Cortex of kidney (tissue), 1 donor: ENCODE measurements at places on chromosomes 7 and 10.

DNA sequence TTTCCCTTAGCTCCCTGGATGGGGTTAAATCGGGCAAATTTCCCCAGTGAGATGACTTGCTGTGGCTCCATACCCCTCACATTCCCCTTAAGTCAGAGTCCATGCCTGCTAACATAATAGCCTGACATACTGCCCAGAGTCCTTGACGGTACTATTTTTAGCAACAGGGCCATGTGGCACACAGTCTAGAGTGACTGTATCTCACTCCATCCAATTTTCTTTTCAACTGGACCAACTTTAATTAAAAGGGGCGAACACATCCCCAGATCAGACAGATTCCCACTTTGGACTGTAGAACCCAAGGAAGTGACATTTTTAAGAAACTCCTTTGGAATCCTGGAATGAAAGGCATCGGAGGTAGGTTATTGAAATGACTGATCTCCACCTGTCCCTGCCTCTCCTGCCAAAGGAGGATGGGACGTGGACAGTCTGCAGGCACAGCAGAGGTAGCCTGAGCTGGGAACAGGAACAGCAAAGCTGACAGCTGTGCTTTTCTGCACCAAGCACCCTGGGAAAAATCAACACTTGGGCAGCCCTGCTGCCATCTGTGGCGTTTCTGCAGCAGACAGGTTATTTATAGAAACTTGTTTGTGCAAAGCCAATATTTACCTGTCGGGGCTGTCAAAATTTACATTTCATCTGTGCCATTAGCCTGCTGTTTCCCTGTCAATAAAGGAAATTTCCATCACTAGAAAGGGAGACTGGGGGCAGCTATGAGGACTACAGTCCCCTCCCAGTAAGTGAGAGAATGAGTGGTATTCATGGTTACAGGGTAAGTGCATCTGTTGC lies 221.5 kb upstream of the AOAH start:
- DNase-seq = no peak

DNA sequence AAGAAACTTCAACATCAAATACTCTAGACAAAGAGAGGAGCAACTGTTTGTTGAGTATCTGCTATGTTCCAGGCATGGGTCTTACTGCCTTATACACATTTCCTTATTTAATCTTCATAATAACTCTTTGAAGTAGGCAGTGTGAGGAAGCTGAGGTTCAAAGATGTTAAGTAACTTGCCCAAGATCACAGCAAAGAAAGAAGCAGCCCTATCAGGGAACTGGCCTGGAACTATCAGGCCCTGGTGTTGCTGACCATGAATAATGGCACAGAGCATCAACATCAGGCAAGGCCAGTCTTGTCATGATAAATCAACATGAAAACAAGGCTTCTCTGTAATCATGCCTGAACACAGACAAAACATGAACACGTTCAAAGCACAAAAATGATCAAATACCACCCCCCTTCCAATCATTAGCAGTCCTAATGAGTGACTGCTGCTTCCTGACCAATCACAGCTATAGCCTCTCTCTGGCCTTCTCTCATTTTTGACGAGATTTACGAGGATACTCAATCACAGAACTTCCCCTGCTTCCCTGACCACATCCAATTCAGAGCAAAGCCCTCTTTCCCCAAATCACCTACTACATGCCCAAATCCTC lies 2.3 kb downstream of the GSDME start:
- no peak for DNase-seq

DNA sequence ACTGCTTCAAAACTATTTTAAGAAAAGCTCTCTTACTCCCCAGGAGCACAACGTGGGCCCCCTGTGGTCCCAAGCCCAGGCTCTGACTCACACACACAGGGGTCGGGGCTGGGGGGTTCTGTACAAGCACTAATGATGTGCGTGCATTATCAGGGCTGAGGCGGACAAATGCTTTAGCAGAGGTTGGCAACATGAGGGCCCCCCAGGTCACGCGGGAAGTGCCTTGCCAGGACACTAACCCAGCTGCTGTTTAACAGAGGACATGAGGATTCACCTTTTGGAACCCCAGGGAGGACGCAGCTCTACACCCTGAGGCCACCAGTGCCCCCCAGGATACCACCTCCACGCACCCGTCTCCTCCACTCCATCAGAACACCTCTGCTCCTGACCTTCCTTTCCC lies 342.8 kb downstream of the DNAJB6 start:
- no peak for DNase-seq

- no peak for DNase-seq
These were observed 552 bp upstream of the ZNF365 start for GRCh38 chr10:62373639-62373994.

DNA sequence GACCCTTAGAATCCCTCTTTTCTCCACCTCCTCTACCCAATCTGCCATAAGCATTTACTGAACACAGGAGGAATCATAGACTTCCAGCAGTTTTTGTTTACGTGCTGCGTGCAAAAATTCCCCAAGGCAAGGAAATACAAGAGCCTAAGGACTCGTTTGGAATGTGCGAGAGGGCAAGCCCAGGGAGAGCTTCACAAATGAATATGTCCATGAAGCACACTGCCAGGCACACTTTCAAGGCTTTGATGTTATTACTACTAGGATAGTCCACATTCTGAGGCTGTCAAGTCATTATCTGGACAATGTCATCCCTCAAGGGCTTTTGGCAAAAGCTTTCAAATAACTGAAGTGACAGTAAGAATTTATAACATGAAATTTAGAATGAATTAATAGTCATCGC lies 214.7 kb upstream of the TBX20 start:
- no peak for DNase-seq

DNA sequence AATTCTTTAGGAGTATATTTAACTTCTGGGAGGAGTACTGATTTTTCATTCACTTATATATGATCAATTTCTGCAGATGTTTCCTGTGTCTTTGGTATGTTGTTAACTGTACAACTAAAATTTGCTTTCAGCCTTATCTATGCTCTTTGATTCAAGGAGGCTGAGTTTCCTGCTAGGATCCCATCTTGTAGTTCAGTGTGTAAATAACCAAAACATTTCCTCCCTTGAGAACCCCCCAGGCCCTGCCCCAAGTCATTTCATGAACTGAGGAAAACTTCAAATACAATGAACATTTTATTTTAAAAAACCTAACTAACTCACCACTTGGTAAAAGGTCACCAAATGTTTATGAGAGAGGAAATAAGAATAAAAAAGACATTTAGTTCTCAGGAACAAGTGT lies 55.5 kb downstream of the VWA2 start:
- DNase-seq = no peak

- no peak for DNase-seq
These were observed 234.3 kb downstream of the COBL start for GRCh38 chr7:51082096-51082840.

- no peak for DNase-seq
These were observed 115.8 kb downstream of the THSD7A start for GRCh38 chr7:11716185-11716584.

DNA sequence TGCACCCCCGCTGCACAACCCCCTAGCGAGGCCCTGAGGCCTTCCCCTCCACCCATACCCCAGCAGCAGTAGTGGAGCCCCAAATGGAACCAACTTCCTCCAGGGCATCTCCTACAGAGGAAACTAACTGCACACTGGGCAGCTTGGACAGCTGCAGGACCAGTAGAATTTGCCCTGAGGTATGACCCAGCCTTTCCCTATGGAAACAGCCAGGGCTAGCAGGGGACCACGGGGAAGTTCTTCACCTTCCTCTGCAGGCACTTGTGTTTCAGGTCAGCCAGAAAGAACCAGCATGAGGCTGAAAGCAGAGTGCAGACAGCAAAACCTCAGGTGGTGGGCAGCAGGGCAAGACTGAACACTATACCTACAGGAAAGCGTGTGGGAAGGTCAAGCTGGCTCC lies 5.7 kb upstream of the EEPD1 start:
- DNase-seq = no peak

GRCh38 chr7:79284211-79284610 lies 169.3 kb downstream of the MAGI2 start:
- no peak for DNase-seq

GRCh38 chr7:15507171-15507570 lies 54.6 kb downstream of the AGMO start:
- DNase-seq = no peak

- DNase-seq = no peak
These were observed 71.7 kb upstream of the TPK1 start for GRCh38 chr7:144907577-144907976.

GRCh38 chr10:82529062-82529461 lies 654.1 kb downstream of the NRG3 start:
- DNase-seq = no peak

DNA sequence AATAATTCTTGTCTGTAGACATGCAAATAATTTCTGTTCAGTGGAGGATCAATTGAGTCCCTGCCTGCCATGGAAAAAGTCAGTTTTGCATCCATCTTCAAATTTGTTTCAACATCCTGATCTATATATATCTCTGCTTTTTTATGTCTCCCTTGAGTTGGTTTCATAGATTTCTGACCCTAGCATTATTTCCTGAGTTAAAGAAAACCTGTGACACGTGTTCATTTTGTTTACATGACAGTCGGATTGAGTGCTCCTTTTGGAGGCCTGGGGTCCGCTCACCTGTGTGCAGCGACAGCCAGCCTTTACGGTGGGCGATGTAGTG lies 674 bp downstream of the MRPS24 start:
- no peak for DNase-seq

- no peak for DNase-seq
These were observed 5.1 kb downstream of the AKR1B15 start for GRCh38 chr7:134553976-134554375.

DNA sequence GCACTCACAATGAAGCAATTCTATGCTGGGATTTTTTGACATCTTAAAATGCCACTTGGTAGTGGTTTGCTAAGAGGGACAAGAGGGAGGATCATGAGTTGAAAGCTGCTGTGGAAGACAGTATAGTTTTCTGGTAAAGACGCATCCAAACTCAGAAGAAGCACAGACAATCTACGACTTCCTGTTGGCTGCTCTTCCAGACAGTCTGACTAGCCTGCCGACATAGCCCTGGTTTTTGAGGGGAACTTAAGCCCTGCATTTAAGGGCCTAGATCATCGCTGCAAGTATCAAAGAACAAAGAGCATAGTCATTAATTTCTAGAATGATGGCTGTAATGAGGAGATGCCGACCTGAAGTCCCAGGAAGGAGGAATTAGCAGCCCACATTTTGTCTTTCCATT lies 99.9 kb upstream of the IKZF1 start:
- no peak for DNase-seq

DNA sequence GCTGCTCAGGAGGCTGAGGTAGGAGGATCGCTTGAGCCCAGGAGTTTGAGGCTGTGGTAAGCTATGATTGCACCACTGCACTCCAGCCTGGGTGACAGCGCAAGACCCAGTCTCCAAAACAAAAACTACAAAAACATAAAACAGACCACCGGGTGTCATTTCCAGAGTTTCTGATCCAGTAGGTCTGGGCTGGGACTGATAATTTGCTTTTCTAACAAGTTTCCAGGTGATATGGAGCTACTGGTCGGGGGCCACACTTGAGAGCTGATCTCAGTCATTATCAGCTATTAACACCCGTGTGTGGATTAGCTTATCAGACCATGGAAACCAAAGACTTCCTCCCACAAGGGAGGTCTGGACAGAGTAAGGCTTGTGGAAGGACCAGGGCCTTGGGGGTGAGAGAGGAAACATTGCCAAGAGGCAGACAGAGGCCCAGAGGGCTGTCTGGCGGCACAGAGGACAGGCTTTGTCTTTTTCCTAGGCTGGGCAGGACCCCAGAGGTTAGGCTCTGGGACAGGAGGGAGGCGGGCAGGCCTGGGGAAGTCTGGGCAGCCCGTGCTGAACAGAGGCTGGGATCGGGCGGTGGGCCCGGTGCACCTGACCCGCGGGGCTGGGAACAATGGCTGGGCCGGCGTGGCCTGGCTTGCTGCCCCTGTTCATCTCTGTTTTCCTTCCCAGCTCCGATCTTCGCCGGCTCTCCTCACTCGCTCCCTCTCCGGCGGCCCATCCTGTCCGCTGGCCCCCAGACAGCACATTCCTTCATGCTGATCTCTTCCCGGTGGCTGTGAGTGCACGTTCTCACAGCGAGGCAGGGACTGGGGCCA lies 25.2 kb downstream of the TMEM270 start:
- no peak for DNase-seq

GRCh38 chr10:22648547-22648961 lies 65.8 kb downstream of the PIP4K2A start:
- DNase-seq = no peak

DNA sequence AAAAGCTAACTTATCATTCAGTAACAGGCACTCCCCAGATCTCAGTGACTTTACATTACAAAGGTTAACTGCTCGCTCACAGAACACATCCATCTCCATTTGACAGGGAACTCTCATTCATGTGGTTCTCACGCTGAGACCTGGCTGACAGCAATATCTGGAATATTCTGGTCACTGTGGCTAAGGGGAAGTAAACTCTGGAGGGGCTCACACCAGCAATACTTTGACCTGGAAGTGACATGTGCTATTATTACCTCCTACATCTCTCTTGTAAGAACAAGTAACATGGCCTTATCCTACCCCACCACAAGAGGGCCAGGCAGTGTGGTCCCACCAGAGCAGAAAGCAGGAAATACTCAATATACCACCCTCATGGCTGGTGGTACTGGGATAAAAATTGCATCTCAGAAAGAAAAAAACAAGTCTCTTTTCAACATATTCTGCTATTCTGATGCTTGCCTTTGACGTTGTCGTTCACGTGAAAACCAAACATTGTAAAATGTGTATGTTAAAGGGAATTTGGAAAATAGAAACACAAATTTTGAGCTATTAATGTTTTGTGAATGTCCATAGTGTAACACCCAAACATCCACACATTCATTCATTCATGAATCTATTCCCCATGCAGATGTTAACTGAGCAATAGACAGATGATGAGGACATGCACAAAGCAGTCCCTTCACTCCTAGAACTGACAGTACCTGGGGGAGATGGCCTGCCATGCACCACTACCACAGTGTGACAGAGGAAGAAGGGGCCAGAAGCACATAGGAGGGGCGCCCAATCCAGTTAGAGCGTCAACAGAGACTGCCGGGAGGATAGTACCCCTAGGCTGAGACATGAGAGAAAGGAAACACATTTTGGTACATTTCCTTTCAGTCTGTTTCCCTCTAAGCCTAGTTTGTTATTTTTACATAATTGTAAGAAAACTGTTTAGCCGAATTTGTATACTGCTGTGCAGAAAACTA lies 166.0 kb upstream of the SP4 start:
- no peak for DNase-seq

- DNase-seq = no peak
These were observed 255.6 kb upstream of the BMPER start for GRCh38 chr7:33649476-33650441.

DNA sequence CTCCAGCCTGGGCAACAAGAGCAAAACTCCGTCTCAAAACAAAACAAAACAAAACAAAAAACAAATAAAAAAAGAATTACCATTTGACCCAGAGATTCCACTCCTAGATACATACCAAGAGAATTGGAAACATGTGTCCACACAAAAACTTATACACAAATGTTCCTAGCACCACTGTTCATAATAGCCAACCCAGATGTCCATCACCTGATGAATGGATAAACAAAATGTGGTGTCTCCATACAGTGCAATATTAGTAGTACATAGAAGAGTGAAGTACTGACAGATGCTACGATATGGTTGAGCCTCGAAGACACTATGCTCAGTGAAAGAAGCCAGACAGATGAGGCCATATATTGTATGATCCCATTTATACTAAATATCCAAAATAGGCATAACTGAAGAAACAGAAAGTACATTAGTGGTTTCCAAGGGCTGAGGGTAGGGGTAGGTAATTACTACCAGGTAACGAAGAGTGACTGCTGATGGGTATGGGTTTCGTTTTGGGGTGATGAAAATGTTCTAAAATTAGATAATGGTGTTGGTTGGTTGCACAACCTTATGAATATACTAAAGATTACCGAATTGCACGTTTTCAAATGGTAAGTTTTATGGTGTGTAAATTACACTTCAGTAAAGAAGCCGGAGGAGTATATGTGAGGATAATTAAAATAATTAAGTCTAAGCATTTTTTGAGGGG lies 20.0 kb downstream of the MYO1G start:
- DNase-seq = no peak
